Cortex of kidney (tissue), 1 donor: ENCODE measurements at places on chromosomes 16 and 17.

DNA sequence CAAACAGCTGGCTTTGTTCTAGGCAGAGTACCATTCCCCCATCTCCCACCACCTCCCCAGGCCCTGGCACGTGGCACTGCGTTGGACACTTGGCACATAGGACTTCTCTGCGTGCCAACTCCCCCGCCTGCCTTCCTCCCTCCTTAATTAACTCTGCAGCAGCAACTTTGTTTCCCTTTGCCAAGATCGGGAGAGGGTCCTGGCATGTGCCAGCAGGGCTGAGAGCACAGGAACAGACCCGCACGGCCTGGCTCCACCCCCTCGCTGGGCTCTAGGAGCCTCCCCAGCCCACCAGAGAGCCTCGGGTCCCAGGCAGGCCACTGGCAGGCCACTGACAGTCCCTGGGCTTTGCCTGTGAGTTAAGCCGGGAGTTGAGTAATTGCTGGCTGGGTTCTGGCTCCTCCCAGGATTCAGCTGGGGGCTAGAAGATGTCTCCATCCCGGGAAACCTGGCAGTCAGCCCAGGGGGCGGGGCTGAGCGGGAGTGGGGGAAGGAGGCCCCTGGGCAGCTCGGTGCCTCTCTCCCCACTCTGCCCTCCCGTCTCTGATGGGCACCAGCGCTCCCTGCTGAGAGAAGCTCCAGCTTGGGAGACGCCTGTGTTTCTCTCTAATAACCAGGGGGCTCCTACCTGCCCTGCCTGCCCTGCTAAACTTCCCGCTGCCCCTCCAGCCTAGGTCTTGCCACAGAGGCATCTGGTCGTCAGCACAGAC lies 224.0 kb upstream of the TNRC6C start:
- DNase-seq = no peak

GRCh38 chr16:56608876-56609462 lies 585 bp downstream of the MT2A start:
- no peak for DNase-seq

- no peak for DNase-seq
Measured at GRCh38 chr16:27638833-27639560, 89.1 kb downstream of the KATNIP start.

GRCh38 chr16:88408561-88409142 lies 25.9 kb downstream of the ZNF469 start:
- DNase-seq = no peak
